ENCODE measurements at places on chromosomes 16 and 17.

DNA sequence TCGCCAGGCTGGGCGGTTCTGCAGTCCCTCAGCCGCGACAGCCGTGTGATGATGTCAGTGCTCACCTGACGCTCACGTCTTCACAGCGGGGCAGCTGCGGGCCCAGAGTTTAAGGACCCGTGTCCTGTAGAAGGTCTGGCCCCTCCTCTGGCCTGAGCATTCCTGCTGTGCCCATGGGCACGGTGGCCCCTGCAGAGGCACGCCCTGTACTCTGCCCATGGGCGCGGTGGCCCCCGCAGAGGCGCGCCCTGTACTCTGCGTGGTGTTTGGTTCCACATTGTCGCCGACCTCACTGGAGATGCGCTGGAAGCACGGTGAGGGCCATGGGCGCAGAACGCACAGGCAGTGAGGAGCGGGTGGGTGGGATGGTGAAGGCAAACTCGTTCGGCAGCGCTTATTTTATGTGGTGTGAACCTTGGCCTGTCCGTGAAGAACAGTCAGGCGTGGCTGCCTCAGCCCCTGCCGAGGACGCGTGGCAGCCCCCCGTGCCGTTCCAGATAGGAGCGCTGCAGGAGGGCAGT, 122.0 kb downstream of the BANP start:
- DNase-seq: no peak

- DNase-seq: no peak
Measured at GRCh38 chr17:3015890-3016289, 47.5 kb downstream of the OR1D5 start.

DNA sequence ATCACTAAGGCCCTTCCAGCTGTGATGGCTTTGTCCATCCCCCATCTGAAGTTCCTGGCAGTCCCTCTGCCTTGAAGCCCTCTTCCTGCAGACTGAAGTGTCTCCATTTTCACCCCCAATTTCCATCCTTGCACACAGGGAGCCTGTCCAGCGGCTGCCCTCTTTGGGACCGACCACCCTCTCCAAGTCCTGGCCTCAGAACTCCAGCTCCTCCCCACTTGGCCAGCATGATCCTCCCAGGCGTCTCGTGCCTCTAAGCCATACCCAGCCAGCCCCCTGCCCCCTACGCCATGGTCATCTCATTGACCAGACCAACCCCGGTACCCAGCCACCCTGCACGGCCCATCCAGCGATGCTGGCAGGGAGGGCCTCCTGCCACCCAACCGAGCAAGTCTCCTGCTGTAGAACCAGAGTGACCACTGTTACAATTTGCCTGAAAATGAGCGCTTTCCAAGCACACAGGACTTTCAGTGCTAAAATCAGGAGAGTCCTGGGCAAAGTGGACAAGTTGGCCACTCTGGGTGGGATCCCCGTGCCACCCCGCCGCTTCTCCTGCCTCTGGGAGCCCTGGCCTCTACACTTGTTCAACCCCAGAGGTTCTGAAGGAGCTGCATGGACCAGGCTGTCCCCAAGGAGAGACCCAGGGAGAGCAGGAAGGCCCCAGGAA, 362.0 kb downstream of the SEC14L1 start:
- no peak for DNase-seq

DNA sequence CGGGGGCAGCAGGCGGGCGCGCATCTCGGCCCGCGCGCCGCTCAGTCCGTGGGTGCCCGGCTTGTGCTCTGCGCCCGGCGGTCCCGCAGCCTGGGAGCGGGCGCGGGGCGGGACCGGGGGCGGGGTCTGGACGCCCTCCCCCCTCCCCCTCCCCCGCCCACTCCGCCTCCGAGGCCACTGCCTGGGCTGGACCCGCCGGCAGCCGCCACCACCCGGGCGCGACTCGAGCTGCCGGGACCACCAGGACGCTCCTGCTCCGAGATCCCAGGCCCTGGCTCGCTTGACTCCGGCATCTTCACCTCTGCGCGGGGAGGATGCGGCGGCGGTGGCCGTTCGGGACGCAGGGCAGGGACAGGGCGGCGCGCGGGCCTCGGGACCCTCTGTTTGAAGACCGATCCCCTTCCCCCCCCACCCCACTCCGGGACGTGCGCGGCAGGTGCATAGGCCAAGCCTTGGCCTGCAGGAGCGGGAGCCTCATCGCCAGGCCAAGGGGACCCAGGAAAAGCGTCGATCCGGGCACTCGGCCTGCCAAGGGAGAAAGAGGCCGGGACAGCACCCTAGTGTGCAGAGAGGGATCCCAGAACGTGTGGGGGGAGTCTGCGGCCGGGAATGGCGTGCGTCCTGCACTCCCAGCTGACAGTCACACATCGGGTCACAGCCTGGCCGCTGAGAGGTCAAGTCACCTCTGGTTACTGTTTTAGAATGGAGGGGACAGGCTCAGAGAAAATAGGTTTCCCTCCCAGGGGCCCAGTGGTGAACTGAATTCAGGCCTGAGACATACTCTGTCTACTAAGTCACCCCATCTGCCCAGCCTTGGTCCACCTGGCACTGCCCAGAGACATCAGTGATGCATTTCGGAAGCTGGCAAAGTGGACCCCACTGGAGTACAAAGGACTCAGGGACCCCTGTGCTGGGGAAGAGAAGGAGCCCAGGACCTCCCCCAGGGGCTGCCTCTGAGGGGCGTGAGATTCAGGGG, at the start of gene HS3ST6:
HS3ST6 (minus strand) TSS at position 65 of the 976 bp plus-strand sequence. CDS start 92 bp downstream, outside the sequence.
- no peak for DNase-seq

- DNase-seq: no peak
Measured at GRCh38 chr17:70040336-70040735, 34.7 kb upstream of the KCNJ16 start.

DNA sequence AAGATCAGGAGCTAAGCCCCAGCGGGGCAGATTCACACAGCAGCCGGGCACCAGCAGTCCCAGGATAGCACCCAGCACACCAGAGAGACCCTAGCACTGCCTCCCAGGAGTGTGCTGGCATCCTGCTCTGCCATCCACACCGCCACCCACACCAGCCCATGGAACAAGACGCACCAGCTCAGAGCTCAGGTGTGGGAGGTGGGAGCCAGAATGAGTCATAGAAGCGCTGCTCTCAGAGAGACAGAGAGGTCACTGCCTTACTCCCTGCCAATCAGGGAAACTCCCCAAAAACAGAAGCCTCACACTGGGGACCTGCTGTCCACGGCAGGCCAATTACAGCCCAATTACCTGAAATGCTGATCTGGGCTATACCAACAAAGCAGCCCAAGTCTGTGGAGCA, 64.9 kb downstream of the CDYL2 start:
- no peak for DNase-seq

GRCh38 chr17:81380131-81380530, 15.1 kb upstream of the BAHCC1 start:
- DNase-seq: no peak

GRCh38 chr16:66278111-66278531, 88.4 kb upstream of the CDH5 start:
- no peak for DNase-seq

- no peak for DNase-seq
Measured at GRCh38 chr16:53558710-53559109, 55.7 kb upstream of the AKTIP start.

DNA sequence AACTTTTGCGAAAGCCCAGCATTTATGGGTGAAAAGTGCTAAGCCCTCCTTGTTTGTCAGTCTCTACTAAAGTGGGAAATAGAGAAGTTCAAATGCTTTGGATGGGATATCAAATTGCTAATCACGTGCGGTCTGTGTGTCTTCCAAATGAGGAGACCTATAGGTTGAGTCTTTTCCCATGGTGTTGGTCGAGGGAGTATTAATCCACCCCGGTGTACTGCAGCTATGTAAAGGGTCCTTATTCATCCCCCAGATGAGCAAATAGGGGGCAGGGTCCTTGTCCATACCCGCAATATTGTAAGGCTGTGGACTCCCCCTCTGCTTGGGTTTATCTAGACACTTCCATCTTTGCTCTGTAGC, 14.6 kb downstream of the KIAA0513 start:
- DNase-seq: no peak

DNA sequence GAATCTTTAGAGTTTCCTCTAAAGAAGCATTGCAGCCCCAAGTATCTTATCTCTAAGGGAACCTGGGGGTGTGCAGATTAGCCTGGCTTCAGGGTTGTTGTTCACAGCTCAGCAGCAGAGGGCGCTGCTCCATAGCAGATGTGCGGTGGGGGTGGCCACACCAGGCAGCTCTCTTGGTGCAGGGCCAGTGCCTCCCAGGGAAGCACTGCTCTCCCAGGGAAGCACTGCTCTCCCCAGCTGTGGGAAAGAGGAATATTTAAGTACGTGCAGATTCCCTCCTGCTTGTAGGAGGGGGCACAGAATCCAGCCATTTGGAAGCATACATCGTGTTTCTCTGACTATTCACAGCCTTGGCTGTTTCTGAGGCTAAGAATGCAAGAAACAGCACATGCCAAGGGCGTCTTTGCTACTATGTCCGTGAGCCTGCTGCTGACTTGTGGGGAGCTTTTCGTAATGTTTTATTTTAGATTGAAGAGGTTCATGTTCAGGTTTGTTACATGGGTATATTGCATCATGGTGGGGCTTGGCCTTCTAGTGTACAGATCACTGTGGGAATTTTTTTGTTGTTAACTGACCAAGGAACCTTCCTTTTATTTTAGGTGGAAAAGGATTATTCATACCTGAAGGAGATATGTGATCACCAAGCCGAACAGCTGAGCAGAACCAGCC, 217.8 kb downstream of the SPECC1 start:
- peak; percentile 64 for DNase-seq

- DNase-seq: no peak
Measured at GRCh38 chr17:17553217-17554195, 38.0 kb downstream of the PEMT start.

DNA sequence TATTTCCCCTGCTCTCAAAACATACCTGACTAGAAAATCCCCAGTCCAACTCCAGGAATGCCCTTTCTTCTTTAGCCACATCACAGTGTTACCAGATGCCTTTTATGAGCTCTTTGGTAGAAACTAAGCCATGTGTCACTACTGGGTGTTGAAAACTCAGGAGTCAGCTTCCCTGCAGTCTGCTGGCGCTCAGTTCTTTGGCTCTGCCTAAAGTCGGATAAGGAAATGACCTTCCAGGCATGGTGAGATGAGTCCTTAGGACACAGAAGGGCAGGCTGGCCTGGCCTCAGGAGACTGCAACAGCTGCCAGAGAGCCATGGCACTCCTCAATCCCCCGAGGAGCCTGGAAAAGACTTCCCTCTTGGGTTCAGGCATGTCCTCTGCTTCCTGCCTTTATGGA, 89.1 kb downstream of the CDH13 start:
- DNase-seq: no peak

- DNase-seq: no peak
Measured at GRCh38 chr16:50778284-50779163, 36.6 kb downstream of the CYLD start.

- DNase-seq: no peak
Measured at GRCh38 chr16:48537909-48538745, 71.9 kb downstream of the N4BP1 start.

- DNase-seq: no peak
Measured at GRCh38 chr17:2466931-2467330, 44.8 kb downstream of the METTL16 start.

DNA sequence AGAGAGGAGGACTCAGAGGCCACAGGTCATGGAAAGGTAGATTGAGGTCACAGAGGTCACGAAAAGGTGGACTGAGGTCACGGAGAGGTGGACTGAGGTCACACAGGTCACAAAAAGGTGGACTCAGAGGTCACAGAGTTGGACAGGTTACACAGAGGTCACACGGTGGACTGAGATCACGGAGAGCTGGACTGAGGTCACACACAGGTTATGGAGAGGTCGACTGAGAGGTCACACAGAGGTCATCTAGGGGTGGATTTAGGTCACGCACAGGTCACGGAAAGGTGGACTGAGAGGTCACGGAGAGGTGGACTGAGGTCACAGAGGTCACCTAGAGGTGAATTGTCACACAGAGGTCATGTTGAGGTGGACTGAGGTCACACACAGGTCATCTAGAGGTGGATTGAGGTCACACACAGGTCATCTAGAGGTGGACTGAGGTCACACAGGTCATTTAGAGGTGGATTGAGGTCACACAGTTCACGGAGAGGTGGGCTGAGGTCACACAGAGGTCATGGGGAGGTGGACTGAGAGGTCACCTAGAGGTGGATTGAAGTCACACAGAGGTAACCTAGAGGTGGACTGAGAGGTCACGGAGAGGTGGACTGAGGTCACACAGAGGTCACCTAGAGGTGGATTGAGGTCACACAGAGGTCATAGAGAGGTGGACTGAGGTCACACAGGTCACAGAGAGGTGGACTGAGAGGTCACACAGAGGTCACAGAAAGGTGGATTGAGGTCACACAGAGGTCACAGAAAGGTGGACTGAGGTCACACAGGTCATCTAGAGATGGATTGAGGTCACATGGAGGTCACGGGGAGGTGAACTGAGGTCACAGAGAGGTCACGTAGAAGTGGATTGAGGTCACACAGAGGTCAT, 26.7 kb upstream of the JPT2 start:
- no peak for DNase-seq

DNA sequence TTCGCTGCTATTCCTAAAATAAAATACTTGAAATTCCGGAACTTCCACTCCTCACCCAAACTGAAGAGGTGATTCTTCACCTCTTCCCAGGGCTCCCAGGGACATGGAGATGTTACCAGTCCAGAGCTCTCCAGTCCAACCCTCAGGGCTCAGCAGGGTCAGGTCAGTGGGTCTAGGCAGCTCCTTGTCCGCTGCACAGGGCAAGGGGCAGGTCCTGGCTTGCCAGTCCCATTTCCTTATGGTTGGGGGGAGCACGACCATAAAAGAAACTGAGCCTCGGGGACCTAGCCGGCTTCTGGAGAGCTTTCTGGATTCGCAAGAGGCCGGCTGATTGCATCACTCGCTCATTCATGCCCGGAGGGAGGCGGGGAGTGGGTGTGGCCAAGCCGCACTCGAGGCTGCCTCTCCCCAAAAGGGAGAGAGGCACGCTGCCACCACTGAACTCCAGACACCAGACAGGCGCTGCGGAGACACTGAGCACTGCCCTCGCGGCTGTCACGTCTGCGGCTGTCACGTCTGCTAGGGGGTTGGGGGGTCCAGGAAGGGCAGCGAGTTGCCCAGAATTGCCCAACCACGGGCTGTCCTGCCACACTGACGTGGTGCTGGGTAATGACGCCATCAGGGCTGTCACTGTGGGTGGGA, 15.8 kb downstream of the SLC7A5 start:
- peak; percentile 80 for DNase-seq

DNA sequence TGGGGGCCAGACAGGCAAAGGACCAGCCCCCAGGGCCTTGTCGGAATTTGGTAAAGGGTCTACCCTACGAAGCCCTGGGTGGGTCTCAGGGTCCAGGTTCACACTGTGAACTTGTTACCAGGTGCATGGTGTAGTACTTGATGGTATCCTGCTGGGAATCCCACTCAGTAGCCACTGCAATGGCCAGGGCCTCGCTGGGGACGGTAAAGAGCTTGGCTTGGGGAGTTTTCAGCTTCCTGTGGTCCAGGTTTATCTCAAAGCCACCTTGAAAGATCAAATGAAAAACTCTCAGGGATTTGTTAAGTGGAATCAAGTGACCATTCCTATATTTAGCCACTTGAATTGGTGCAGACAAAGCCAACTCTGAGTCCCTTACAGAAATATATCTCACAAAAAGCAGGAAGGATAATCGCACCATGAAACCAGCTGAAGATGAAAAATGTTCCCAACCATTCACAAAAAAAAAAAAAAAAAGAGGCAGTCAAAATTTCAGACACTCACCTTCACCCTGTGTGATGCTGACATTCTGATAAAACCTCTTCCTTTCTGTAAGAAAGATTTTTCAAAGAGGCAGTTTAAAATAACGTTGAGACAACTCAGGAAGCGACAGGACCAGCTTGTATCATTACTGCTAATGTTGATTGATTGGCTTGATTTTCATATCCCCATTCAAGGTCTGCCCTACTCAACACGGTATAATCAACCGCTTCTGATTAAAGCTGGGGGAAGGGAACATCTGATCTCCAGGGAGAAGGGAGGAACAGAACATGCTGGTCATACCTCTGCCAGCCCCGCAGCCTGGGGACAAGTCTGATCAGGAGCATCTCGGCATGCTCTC, 10.6 kb downstream of the ATPAF2 start:
- no peak for DNase-seq

- DNase-seq: no peak
Measured at GRCh38 chr17:62876063-62876462, 67.9 kb upstream of the MARCHF10 start.

Measured in stimulated activated CD8-positive, alpha-beta memory T cell treated with anti-CD3 and anti-CD28 coated beads, Interleukin-4, amount 100 ng/mL, for 24 hours (primary cell).